ENCODE measurements at places on chromosomes 7 and 10.

- no peak for DNase-seq
Observed at GRCh38 chr10:49393757-49394156, 2.1 kb downstream of the DRGX start.

- DNase-seq = no peak
Observed at GRCh38 chr7:100687751-100688300, 6.2 kb downstream of the GIGYF1 start.

- DNase-seq = no peak
Observed at GRCh38 chr7:11077816-11078215, 104.1 kb downstream of the PHF14 start.

- DNase-seq = no peak
Observed at GRCh38 chr7:107046491-107047259, 2.2 kb downstream of the PRKAR2B start.

GRCh38 chr7:148537435-148537834 is 53.1 kb upstream of the C7orf33 start:
- DNase-seq = no peak

DNA sequence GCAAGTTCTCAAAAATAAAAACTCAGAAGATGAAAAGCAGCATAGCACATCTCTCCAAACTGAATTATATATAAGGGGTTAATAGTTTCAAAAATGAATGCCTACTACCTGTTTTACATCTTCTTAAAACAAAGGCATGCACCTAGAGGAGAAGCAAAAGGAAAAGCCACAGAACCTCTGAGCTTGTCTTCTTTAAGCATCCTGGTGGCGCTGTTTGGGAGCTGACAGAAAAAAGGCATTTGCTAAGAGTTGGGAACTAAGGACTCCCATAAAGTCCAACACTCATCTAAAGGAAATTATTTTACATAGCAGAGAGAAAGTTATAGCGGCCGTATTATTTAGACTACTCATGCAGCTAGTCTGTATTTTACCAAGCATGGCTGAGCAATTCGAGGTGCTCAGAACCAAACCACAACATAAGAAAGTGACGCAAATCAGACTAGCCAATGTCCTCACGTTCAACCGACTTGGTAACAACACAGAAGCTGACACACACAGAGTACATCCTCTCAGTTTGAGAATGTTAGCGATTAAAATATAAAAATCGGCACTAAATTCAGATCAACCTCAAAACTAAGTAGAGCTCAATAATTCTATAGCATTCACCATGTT is 38.8 kb downstream of the PTN start:
- peak; percentile 75 for DNase-seq

GRCh38 chr7:107089627-107090026 is 45.1 kb downstream of the PRKAR2B start:
- no peak for DNase-seq

DNA sequence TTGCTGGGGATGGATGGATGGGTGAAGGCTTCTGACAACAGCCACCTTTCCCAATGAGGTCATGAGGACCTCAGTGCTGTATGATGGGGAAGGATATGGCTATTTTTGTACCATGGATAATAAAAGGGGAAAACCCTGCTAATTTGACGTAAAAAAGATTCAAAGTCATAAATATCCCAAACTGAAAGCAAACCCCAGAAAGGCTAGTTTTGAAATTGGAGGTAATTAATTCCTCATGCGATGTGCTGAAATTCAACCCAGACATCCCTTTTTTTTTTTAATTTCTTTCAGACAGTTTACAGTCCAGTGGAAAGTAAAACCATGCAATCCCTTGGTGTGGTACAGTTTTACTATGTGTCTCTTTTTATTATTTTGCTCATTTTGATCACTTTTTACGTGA is 254.5 kb upstream of the BMPER start:
- no peak for DNase-seq

Measured in globus pallidus (tissue), 1 donor.